ENCODE measurements at places on chromosomes 6 and 20.

DNA sequence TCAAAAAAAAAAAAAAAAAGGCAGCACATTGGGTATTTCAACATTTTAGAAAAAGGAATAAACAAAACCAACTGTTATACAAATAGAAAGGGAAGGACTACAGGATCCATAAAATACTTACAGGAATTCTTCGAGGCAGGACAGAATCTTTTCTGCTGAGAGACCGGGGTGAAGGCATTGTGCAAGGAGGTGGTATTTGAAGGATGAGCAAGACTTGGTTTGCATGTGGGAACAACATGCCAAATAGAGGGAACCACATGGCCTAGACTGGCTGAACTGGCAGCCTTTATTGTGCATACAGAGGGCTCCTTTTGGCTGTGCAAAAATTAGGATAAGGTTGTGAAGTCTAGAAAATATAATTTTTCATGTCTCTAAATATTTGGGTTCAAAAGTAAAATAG is 62.9 kb downstream of the SCAND1 start:
- DNase-seq: no peak

DNA sequence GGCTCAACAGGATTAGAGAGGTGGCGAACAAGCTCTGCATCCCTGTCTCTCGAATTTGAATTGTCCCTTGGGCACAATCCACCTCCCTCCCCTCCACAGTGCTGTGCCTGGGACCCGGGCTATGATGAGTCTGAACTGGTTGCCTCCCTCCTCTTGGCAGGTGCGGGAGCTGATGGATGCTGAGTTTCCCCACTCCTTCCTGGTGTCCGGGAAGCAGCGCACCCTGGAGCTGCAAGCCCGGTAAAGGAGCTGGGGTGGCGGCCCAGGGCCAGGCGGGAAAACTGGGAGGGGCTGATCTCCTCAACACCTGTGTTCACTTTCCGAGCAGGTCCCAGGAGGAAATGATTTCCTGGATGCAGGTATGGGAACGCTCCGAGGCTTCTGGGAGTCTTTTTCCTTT is 14.9 kb downstream of the FGD2 start:
- DNase-seq: no peak

GRCh38 chr6:123806561-123806960 is 2.9 kb downstream of the NKAIN2 start:
- DNase-seq: no peak

DNA sequence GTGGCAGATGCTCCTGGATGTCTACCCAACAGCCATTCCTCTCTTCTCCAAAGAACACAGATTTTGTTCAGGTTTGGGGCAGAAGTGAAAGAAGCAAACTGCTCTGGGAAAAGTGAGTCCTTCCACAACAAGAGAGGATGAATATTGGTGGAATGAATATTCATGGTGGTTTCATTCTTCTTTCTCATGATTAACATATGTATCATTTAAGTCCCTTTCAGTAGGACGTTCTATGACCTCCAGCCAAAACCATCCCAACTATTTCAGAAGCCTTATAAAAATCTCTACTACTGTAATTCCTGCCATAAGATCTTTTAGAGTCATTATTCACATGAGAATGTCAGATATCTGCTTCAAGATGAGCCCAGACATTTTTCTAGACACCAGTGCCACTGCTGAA is 44.4 kb downstream of the MDN1 start:
- DNase-seq: no peak

DNA sequence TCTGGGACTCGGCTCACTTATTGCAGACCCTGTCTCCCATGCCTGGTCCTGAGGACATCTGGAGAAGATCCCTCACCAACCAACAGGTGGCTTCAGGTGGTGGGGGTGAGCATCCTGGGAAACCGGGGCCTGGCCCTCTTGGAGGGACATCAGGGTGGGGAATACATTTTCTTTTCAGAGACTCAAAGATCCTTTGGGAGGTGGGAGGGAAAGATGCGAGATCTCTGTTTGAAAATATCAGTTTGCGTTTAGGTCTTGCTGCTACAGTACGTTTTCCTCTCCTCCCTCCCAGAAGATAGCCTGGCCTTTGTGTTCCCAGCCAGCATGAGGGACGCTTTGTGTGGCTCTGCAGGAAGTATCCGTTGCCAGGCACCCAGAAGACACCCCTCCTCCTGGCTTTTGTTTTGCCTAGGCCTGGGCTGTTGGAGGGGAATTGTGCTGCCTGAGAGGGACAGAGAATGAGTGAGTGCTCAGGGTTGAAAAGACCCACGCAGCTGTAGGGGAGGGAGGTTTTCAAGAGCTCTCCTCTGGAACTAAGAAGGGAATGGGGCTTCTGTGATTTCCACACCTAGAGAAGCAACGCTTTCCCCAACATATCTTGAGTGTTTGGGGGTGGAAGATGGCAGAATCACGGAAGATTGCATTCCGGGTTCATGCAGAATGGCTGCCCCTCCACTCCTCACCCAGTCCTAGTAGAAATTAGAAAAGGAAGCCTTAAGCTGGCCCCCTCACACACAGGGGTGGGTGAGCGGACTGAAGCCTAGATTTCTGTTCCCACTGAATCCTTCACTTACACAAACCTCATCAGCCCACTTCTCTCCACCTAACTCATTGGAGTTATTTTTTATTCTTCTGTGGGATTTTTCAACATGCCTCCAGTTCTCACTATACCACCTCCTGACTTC is 22.0 kb upstream of the SLC2A12 start:
- DNase-seq: no peak

- no peak for DNase-seq
Observed at GRCh38 chr6:112252571-112253497, 1.5 kb downstream of the LAMA4 start.

DNA sequence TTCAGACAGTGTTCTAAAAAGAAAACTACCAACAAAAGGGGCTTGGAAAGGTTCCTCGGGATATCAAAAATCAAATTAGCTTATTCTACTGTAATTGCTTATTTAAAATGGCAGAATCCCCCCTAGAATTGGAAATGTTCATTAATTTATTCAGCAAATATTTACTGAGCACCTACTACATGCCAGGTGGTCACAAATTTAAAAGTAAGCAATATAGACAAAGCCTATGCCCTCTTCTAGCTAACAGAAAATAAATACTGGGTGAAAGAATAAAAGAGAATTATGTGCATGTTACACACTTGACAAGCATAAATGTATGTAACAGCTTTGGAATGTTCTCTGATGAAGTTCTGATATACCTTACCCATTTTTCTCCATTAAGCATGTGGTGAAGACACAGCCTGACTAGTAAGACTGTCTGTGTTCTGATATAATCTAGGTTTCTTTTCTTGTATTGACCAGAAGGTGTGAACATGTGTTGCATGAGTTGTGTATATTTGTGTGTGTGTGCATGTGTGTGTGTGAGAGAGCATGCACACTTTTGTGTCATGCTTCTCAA is 606.7 kb upstream of the CITED2 start:
- DNase-seq: no peak

GRCh38 chr6:124961777-124962638 is at the start of gene RNF217:
Gene RNF217, plus strand, starts transcription at chr6:124962437. Its CDS starts 108 bp downstream, at chr6:124962545.
- DNase-seq: no peak

DNA sequence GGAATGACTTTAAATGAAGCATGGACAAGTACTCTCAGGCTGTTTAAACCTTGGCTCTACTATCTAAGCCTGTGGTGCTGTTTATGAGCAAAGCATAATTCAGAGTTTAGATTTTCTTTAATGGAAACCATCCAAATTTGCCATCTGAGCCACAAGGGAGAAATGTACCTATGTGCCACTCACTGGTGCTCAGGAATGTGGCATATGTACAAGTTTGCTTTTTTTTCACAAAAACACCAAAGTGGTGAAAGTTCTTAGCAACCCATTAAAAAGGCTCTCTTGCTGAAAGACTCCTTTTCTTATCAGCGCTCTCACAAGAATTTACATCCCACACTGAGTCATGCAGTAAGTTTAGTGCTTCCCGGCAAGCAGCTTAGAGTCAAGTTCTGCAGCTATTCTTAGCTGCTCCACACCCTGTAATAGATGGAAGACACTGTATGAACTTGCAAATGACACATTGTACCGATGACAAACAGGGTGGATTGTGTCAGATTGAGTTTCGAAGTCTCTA is 57.3 kb upstream of the MLIP start:
- no peak for DNase-seq

DNA sequence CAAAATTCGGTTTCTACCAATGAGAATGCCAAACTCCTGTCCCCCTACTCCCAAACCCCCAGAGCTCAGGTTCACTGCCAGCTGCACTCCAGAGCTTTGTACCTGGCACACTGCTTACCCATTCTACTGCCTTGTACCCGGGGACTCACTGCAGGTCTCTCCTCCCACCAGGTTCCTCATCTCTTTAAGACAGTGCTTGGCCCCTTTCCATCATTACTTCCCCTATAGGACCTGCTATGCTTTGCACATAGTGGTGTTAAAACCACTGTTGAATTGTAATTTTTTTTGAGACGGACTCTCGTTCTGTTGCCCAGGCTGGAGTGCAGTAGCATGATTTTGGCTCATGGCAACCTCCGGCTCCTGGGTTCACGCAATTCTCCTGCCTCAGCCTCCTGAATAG is 25.9 kb downstream of the LYRM4 start:
- DNase-seq: no peak

DNA sequence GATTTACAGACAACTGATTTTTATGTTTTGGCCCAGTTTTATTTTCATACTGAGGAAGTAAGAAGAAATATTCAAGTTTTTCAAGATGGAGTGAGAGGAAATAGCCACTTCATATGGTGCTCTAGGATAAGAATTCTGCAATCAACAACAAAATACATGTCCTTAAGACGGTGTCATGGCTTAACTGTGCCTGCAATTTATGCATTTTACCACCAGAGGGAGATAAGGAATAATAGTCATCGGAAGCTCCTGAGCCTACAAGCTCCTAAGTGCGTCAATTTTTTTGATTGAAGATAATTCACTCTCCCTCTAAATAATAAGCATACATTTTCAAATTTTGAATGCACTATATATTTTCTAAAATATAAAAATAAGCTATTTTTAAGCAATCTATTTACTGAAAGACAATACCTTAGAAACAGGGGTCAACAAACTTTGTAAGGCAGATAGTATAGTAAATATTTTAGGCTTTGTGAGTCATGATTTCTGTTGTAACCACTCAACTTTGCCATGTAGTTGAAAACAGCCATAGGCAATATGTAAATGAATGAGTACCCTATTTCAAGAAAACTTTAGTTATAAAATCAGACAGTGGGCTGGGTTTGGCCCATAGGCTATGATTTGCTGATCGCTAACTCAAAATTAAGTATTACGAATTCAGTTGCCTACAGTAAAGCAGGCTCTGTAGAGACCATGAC is 230.9 kb upstream of the DTNBP1 start:
- no peak for DNase-seq

DNA sequence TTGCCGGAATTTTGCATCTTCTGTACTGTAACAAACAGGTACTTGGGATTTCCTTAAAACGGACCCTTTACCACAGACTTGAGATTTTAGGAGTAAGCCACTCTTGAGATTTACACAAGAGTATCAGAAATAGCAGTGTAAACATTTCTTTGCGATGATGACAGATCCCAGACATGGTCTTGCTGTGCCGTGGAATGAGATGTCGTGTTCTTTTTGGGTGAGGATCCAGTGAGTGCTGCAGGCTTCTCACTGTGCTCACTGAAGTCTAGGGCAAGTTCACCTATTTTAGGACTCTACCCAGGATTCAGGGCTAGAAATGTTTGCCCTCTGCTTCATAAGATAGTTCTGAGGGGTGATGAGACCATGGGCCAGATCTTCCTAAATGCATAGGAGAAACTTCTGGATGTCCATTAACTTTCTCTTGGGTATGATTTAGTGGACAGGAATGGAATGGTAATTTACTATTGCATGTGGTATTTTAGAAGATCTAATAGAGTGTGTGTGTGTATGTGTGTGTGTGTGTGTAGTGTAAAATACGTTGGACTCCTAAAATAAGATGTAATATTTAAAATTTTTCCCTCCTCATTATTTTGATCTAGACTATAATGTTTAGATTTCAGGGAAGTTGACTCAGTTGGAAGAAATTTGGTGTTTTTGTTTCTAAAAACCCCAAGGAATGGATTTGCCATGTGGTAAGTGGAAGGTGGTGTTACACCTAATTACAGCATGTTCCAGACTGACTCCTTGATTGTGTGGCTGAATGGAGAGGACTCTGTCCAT is 8.5 kb downstream of the LRRC1 start:
- no peak for DNase-seq

GRCh38 chr6:15465212-15465611 is 197.6 kb downstream of the DTNBP1 start:
- no peak for DNase-seq

GRCh38 chr6:167157863-167158262 is at the start of gene GPR31:
Gene GPR31, minus strand, starts transcription at chr6:167157980. Its CDS starts 149 bp downstream, at chr6:167157831.
- no peak for DNase-seq

DNA sequence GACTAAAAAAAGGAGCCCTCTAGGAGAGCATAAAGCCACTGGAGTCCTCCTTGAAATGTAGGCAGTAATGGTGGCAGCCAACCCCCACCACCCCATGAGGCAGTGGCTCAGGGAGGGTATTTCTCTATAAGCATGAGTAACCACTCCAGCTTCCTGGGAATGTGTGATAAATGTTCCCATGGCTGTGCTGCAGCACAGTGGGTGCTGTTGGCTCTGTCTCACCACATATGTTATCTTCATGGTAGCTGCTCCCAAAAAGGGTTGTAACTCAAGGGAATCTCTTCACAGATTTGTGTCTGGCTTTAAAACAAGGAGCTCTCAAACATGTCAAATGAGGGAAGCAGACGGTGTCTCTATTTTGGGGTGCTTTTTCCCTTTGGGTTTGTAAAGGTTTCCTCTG is 7.5 kb upstream of the PHACTR1 start:
- no peak for DNase-seq

- DNase-seq: no peak
Observed at GRCh38 chr6:3741477-3741871, 10.0 kb downstream of the PXDC1 start.

DNA sequence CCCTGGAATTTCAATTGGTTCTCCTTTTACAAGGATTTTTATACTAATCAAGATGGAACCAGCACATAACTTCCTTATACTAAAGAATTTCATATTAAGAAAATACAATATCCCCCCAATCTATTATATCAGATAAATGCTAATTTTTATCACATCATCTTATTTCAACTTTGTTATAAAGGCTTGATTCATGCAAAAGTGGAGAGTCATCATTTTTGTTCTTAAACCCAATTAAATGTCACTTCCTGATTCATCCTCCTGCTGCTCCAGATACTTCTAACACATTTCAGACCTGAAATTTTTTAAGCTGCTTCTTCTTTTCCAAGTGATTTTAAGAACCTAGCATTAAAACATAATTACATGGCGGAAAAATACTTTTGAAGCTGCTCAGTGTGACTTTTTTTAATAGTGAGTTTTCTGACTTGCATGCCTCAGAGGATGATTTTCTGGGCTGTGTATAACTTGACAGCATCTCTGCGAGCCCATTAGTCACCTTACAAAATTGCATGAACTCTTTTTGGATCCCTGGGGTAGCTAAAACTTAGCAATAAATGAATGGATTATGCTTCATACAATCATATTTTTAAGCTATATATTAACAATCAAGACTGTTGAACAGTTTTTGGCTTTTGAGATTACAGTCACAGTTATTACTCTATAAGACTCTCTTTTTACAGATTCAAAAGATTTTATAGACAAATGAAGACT is 134.1 kb downstream of the ELOVL4 start:
- no peak for DNase-seq

- no peak for DNase-seq
Observed at GRCh38 chr6:74100719-74101287, 404.8 kb downstream of the CD109 start.

- DNase-seq: no peak
Observed at GRCh38 chr6:170267688-170268087, 23.2 kb downstream of the DLL1 start.
